WTC11 (cell line): ENCODE measurements at places on chromosomes 5 and 9. TPM values are rescaled to one million over a fixed set of nuclear protein-coding genes. Genes with fewer than 3 reads are reported as not detected.

GZMA gene
- not detected in 3 replicates for total RNA-seq

KIF20A gene
- 66.9 to 81.9 TPM (median 68.0 TPM) in 3 replicates for total RNA-seq

GRCh38 chr5:132752581-132753125 lies 5.4 kb downstream of the CCNI2 start:
- no peak overlapping the region for H3K4me3 ChIP-seq
- H3K27ac ChIP-seq: no peak overlapping the region
- H3K4me1 ChIP-seq: peaks cover 19% of the 10 kb centered on the region
- peaks cover 32% of the 10 kb centered on the region for H3K27me3 ChIP-seq

DNA sequence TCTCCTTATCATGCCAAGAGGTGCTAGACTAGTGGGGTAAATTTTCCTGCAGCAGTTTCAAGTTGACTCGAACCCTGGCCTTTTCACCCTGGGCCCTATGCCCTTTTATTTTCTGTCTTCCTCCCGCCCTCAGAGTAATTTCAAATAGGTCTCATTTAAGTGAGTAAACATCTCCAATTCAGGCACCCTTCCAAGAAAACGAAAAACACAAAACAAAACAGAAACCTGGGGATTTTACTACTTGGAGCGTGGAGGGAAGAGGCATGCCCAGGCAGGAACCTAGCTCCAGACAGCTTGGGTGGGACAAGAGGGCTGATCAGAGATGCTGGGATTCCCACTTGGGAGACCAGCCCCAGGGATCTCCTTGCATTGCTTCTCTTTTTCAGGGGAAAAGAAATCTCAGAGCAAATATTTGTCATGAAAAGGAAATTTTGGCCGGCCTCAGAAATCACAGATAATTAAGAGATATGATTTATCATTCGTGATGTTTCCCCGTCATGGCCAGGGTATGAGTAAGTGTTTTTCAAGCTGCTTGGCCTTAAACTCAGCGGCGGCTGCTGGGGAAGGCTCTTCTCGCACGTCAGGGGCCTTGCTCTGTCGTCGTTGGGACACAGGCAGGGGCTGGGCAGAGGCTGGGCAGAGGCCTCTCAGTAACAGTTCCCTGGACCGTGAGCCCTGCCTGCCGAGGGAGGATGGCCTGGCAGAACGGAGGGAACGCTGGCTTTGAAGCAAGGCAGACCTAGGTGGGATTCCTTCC lies 248.6 kb upstream of the KLF4 start:
- peak overlapping the region; percentile 69; the same call in 1 of the 2 replicates for H3K27ac ChIP-seq
- peaks cover 9% of the 10 kb centered on the region for H3K4me1 ChIP-seq
- H3K27me3 ChIP-seq: no peaks in the 10 kb centered on the region; the same call in 1 of the 2 replicates

DNA sequence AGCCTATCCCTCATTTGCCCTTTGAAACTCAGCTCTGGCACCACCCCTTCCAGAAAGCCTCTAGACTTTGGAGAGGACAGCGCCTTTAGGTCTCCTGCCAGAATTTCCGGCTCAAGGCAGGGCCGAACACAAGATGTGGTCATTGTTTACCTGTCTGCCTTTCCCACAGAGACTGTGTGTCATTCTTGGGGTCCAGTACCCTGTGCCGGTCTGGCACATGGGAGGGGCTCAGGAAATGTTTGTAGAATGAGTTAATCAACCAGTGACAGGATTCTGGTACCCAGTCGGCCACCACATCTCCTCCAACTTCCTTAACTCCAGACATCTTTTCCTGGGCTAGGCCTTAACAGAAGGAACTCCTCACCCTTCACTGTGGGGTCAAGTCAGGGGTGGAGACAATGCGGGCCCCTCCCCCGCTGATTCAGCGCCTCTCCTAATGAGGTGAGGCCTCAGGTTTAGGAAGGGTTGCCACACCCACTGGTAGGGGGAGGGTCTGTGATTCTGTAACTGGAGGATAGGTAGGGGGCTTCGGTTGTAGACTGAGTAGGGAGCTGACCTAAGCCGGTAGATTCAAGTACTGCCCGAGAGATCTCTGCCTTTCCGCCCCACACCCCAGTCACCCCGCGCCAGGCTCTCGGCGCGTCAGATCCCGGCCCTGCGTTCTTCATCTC lies 29.3 kb downstream of the PCDH1 start:
- H3K36me3 ChIP-seq: peaks cover 6% of the 10 kb centered on the region
- peak; percentile 90 for DNase-seq
- no peaks in the 10 kb centered on the region for H3K27me3 ChIP-seq
- H3K27ac ChIP-seq: peak overlapping the region; percentile 99
- H3K4me1 ChIP-seq: peaks cover 68% of the 10 kb centered on the region
- H3K4me3 ChIP-seq: peak overlapping the region; percentile 73

DNA sequence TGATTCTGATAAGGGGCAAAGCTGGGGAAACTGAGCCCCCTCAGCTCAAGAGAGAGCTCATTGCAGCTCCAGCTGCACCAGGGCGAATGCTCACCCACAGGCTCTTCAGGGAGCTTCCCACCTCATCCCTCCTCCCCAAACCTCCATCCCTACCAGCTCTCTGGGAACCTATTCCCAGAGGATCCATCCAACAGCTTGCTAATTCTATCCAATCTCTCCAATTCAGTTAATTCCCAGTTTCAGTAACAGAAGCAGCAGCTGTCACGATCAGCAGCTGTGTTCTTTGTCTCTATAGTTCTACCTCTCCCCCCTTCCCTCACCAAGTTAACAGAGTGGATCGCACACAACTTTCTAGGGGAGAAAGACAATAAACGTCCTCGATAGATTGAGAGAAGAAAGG lies 135.5 kb upstream of the EFNA5 start:
- H3K4me1 ChIP-seq: peaks cover 21% of the 10 kb centered on the region
- no peaks in the 10 kb centered on the region for H3K36me3 ChIP-seq
- no peak for DNase-seq
- no peak overlapping the region for H3K27ac ChIP-seq

GLRA1 gene
- total RNA-seq: not detected in 3 replicates

DNA sequence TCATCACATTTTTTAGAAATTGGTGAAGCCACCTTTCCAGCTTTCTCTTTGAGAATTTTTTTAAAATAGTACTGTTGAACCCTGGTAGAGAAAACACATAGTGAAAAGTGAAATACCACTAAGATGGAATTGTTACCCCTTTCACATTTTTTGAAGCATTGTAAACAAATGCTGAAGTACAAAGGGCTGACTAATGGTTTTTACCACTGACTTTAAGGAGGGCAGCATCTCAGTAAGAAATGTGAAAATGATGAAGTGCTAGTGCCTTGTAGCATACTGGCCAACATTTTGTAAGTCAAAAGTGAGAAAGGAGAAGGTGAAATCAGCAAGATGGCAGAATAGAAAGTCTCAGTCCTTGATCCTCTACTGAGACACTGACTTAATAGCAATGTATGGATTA lies 320.6 kb downstream of the PJA2 start:
- H3K4me1 ChIP-seq: peaks cover 9% of the 10 kb centered on the region
- no peak for DNase-seq
- no peak overlapping the region for H3K4me3 ChIP-seq
- H3K27ac ChIP-seq: no peak overlapping the region

GRCh38 chr5:154110716-154111115 lies 71.9 kb downstream of the MFAP3 start:
- H3K27me3 ChIP-seq: peaks cover 2% of the 10 kb centered on the region; the same call in 1 of the 2 replicates
- peaks cover 55% of the 10 kb centered on the region for H3K4me1 ChIP-seq
- DNase-seq: no peak

DNA sequence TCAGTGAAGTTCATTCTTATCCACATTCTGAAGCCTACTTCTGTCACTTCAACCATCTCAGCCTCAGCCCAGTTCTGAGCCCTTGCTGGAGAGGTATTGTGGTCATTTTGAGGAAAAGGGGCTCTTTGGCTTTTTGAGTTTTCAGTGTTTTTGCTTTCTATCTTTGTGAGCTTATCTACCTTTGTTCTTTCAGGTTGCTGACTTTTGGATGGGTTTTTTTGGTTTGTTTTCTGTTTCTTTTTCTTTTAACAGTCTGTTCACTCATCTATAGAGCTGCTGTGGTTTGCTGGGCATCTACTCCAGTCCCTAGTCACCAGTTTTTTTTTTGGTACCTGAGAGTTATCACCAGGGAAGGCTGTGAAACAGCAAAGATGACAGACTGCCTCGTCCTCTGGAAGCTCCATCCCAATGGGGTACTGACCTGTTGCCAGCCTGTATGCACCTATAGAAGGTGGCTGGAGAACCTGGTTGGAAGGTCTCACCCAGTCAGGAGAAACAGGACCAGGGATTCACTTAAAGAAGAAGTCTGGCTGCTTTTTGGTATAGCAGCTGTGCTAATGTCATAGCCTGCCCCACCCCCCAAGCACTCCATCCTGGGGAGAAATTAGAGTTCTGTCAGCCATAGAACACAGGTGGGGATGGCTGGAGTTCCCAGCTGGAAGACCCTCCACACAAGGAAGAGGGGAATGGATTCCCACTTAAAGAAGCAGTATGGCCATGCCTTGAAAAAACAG lies 138.6 kb upstream of the TSLP start:
- H3K27ac ChIP-seq: no peak overlapping the region
- no peak for DNase-seq

DNA sequence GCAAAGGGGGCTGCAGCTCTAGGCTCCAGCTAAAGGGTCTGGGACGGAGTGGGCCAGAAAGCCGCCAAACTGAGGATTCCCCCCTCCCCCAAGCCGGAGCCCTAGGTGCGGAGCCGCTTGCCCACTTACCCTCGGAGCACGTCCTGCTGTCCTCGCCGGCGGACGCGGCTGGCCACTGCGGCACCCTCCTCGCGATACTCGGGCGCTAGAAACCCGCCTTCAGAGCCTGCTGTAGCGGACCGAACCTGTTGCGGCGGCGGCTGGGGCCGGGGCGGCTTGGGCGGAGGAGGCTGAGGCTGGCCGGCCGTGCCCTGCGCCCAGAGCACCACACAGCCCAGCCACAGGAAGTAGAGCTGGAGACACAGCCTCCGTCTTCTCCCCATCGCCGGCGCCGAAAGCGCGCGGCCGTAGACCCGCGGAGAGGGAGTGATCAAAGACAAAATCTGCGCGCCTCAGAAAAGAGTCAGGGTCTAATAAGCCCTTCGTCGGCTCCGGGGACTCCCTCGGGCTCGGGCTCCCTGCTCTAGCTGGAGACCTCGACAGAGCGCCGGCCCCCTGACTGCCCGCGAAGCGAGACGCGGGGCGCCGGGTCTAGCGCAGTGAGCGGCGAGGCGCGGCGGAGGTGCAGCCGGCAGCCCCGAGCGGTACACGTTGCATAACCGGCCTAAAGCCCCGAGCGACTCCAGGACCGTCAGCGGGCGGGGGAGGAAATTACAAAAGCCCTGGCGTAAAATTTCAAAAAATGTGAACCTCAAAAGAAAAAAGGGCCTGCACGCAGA lies 635 bp downstream of the FBN2 start:
- DNase-seq: peak; percentile 50
- H3K36me3 ChIP-seq: peaks cover 9% of the 10 kb centered on the region; the same call in 1 of the 2 replicates
- peak overlapping the region; percentile 74 for H3K4me3 ChIP-seq
- peaks cover 19% of the 10 kb centered on the region for H3K4me1 ChIP-seq

DNA sequence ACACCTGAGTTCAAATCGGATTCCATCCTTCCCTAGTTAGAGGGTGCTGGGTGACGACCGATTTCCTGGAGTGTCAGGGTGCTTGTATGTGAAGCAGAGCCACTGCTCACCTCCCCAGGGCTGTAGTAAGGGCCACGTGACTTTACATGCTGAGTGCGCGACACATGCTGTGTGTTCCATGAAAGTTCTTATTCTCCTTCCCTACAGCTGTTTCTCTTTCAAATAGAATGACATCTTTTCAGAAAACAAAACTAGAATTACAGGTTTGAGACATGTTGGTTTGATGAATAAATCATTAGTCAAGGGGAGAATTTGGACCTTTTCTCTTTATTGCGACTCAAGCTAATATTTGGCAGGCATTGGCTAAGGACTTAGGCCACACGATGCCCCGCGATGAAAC lies 113.1 kb downstream of the JMY start:
- H3K36me3 ChIP-seq: peaks cover 20% of the 10 kb centered on the region
- H3K27me3 ChIP-seq: peaks cover 3% of the 10 kb centered on the region
- H3K27ac ChIP-seq: no peak overlapping the region

DNA sequence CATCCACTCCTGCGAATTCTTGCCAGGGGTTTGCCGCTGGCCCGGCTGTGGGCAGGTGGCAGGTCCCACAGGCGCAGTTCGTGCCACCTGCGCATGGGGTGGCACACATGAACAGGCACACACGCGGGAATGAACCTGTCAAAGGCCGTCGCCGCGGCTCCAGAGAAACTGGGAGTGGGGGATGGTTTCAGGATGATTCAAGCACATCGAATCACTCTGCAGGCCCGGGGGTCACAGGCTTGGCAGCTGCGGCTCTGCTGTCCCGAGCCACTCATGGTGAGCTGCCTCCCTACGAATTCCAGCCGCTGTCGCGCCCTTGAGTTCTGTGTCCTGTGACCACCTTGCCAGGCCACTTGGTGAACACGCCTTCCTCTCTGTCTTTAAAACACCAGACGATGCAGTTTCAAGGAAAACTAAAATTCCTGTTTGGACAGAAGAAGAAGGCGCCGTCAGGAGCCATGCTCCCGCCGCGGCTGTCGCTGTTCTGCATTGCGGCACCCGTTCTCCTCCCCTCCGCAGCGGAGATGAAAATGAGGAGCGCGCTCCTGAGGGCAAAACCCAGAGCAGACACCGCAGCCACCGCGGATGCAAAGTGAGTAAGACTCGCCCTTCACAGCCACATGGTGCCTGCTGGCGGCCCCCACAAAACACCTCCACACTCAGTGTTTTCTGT lies 15.4 kb upstream of the EXOC3 start:
- peak overlapping the region; percentile 0; the same call in 1 of the 2 replicates for H3K27ac ChIP-seq
- no peak overlapping the region for H3K4me3 ChIP-seq
- H3K36me3 ChIP-seq: peaks cover 3% of the 10 kb centered on the region; the same call in 1 of the 2 replicates
- no peaks in the 10 kb centered on the region for H3K27me3 ChIP-seq

SLCO6A1 gene
- 0.39 to 0.64 TPM (median 0.42 TPM) in 3 replicates for total RNA-seq

RGP1 gene
- total RNA-seq: 29.7 to 30.0 TPM (median 30.0 TPM) in 3 replicates

NRARP gene
- 46.7 to 52.4 TPM (median 51.5 TPM) in 3 replicates for total RNA-seq

IFNK gene
- total RNA-seq: not detected in 3 replicates

CA9 gene
- total RNA-seq: 1.0 to 2.1 TPM (median 1.4 TPM) in 3 replicates

SIMC1 gene
- 16.8 to 18.8 TPM (median 17.9 TPM) in 3 replicates for total RNA-seq

GRCh38 chr5:158487156-158487555 lies 612.6 kb downstream of the EBF1 start:
- H3K27ac ChIP-seq: no peak overlapping the region
- no peak overlapping the region for H3K4me3 ChIP-seq
- peaks cover 3% of the 10 kb centered on the region; the same call in 1 of the 2 replicates for H3K36me3 ChIP-seq
- no peaks in the 10 kb centered on the region for H3K27me3 ChIP-seq
- DNase-seq: no peak
- peaks cover 29% of the 10 kb centered on the region for H3K4me1 ChIP-seq

TRPM6 gene
- 0.66 to 1.4 TPM (median 0.78 TPM) in 3 replicates for total RNA-seq
